ENCODE measurements at places on chromosomes 13 and 19. TPM values are rescaled to one million over a fixed set of nuclear protein-coding genes. Genes with fewer than 3 reads are reported as not detected.
A peak's percentile ranks its signal among the peaks of the same experiment; 100 is the strongest.

- DNase-seq: no peak
- H3K4me3 ChIP-seq: no peak overlapping the region
- peaks cover 35% of the 10 kb centered on the region for H3K4me1 ChIP-seq
- H3K36me3 ChIP-seq: no peaks in the 10 kb centered on the region
These were observed 17.6 kb downstream of the WDFY2 start for GRCh38 chr13:51601601-51602565.

DNA sequence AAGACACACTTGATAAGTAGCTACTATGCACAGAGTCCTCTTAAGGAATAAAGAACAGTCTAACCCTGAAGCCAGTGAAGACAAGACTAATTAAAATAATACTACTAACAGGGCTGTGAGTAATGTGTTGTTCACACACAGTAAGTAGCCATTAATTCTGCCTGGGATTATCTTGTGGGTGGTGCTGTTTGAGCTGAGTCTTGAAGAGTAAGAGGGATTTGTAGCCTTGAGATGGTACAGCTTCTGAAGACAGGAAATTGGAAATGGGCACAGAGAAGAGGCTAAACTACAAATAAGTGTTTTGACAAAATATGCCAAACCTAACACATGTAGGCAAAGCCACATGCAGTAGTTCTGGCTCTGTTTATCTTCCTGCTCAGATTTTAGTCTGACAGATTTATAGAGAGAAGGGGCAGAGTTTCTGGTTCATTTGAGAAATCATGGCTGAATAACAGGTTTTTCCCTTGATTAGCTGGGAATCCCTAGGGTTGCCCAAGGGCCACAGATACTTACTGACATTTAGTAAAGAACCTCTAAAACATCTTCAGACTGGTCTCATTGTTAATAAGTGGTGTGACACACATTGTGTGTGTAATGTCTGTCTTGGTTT, 38.0 kb downstream of the ITGBL1 start:
- no peaks in the 10 kb centered on the region for H3K36me3 ChIP-seq
- H3K27me3 ChIP-seq: no peaks in the 10 kb centered on the region
- no peak overlapping the region for H3K4me3 ChIP-seq
- no peak for DNase-seq
- no peaks in the 10 kb centered on the region for H3K4me1 ChIP-seq

DNA sequence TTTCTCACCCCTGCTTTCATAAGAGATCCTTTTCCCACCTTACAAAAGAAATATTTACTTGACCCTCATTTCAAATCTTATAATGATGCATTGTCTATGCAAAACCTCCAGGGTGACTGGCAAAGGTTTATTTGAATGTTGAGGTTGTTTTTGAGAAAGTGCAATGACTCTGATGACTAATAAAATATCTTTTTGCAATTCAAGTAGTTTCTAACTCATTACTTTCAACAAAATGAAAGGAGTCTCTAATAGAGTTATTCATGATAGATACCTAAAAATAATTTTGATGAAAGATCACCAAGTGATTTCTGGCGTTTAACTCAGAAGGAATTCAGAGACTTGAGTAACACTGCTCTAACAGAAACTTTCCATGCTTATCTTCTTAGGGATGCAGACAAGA, 144.2 kb downstream of the FOXO1 start:
- peaks cover 12% of the 10 kb centered on the region for H3K4me1 ChIP-seq
- H3K27ac ChIP-seq: no peak overlapping the region
- no peaks in the 10 kb centered on the region for H3K36me3 ChIP-seq

GRCh38 chr13:86572115-86572514, 772.9 kb upstream of the SLITRK6 start:
- H3K4me3 ChIP-seq: no peak overlapping the region
- H3K27me3 ChIP-seq: no peaks in the 10 kb centered on the region
- H3K27ac ChIP-seq: no peak overlapping the region
- H3K36me3 ChIP-seq: no peaks in the 10 kb centered on the region
- no peaks in the 10 kb centered on the region for H3K4me1 ChIP-seq

DNA sequence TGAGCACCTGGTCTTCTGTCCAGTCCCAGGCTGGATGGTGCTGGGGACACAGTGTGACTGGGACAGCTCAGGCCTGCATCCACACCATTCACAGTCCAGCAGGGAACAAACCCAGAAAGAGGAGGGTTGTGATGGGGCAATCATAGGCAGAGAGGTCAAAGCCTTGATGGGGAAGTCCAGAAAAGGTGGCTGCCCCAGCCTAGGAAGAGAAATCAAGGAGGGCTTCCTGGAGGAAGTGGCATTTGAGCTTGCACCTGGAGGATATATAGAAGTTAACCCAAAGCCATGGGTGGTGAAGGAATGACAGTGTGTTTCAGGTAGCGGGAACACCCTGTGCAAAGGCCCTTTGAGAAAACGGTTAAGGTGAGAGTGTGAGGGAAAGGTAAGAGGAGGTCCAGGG, 2.6 kb upstream of the PRX start:
- H3K4me3 ChIP-seq: no peak overlapping the region
- no peak for DNase-seq
- H3K4me1 ChIP-seq: no peaks in the 10 kb centered on the region
- no peaks in the 10 kb centered on the region for H3K36me3 ChIP-seq
- no peaks in the 10 kb centered on the region for H3K27me3 ChIP-seq

DNA sequence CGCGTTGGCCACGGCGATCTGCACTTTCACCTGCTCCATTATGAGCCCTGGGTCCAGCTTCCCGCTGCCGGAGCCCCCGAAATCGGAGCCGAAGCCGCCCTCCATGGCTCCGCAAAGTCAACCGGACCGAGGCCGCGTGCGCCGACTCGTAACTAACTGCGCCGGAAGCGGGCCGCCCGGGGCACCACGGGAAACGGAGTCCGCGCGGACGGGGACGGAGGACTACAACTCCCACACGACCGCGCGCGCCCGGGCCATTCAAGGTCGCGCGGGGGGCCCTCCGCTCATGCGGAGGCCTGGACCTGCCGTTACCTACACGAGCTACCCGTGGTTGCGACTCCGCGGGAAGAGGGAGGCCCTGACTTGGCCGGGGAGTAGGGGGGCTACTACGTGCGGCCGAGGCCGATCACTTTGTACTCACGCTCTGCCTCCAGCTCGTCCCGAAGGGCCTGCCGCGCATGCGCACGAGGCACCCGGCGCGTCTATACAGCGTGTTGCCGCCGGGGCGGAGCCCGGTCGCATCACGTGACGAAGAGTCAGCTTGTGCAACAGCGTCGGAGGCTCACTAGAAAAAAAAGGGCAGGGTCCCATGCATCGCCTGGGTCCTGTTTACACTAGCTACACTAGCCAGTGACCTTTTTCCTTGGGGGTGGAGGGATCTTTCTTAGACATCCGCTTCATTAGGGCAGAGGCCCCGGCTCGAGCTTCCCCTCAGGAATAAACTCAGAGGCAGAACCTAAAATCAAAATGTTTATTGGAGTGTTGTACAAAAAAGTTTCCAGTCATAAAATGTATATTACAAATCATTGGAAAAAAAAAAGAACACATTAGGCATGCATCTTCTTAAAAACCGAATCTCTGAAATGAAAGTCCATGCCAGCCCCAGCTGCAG, at the start of gene TIMM13:
Gene TIMM13, minus strand, starts transcription at position 158 of the 892 bp plus-strand sequence. Its CDS starts 53 bp downstream, at position 105.
- peak within 1 kb of the TSS; percentile 81 for H3K4me3 ChIP-seq
- peak within 1 kb of the TSS; percentile 95 for H3K27ac ChIP-seq

DNA sequence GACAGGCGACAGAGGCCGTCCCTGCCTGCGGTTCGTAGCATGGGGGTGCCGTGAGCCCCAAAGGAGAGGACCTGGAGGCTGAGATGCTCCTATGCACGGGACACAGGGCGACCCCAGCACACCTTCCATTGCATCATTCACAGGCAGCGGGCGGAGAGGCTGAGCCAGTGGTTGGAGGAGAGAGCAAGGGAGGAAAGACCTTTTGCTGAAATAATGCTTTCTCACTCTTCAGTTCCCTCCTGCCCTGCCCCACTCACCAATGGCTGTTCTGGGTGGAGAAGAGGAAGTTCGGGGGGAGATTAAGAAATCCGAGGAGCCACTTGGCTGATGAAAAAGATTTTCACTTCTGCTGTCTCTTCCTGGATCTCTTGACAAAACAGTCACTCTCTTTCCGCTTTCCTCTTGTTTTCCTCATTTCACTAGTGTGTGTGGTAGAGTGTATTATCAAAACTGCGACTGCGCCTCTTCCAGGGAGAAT, at the start of gene NLRP12:
Gene NLRP12, minus strand, starts transcription at position 181 of the 478 bp plus-strand sequence. Its CDS starts 140 bp downstream, at position 41.
- DNase-seq: no peak
- no peak within 1 kb of the TSS for H3K27ac ChIP-seq
- H3K4me3 ChIP-seq: no peak within 1 kb of the TSS
- H3K36me3 ChIP-seq: no peaks in the 10 kb centered on the region

DNA sequence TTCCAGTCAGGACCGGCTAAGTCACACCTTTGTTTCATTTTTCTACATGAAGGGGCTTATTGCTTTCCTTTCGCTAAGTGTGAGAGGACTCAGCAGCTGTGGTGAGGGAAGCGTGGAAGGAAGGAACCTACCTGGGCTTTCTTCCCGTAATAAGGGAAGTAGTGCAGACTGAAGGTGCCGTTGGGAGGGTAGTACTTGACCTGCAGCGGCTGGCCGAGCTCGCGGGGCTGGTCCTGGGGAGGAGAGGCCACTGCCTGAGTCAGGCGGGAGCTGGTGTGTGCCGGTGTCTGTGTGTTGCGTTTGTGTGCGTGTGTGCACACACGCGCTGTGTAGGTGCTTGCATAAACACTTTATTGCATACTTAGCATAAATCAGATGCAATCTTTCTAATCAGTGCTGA, 7.7 kb downstream of the ATP4B start:
- H3K27me3 ChIP-seq: no peaks in the 10 kb centered on the region
- no peaks in the 10 kb centered on the region for H3K4me1 ChIP-seq
- H3K4me3 ChIP-seq: no peak overlapping the region
- H3K36me3 ChIP-seq: no peaks in the 10 kb centered on the region
- H3K27ac ChIP-seq: no peak overlapping the region
- DNase-seq: peak; percentile 15

DNA sequence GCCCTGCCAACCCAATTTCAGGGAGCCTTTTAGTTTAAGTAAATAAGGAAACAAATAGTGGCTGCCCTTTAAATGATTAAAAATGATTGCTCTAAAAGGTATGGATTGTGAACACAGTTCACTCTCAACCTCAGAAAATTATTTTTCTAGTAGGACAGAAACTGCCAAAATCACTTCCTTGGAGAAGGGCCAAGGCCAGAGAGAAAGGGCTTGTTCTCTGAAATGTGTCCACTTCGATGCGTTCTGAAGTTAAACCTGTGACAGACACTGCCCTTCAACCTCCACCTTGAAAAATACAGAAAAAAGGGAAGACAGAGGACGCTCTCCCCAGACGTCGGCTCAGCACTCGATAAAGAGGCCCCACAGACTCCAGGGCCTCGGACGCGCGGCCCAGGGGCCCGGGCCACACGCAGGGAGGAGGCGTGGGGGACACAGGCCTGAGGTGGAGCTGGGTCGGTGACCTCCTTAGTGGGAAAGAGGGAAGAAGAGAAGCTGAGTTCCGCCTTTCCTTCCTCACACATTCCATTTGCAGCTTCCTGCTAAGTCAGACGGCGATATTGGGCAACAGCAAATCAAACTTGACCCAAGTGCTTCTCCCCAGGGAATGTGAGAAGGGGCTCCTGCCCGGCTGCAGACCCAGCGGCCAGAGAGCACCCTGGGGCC, 63.6 kb downstream of the RASA3 start:
- no peak overlapping the region for H3K4me3 ChIP-seq
- H3K36me3 ChIP-seq: no peaks in the 10 kb centered on the region
- no peaks in the 10 kb centered on the region for H3K4me1 ChIP-seq

GRCh38 chr19:31109636-31110035, 239.6 kb downstream of the TSHZ3 start:
- no peak overlapping the region for H3K4me3 ChIP-seq
- H3K4me1 ChIP-seq: no peaks in the 10 kb centered on the region
- no peaks in the 10 kb centered on the region for H3K27me3 ChIP-seq

GRCh38 chr19:16614941-16615340, 13.1 kb downstream of the MED26 start:
- H3K4me3 ChIP-seq: no peak overlapping the region
- peaks cover 7% of the 10 kb centered on the region for H3K4me1 ChIP-seq
- no peaks in the 10 kb centered on the region for H3K27me3 ChIP-seq
- H3K27ac ChIP-seq: no peak overlapping the region

- DNase-seq: peak; percentile 48
- H3K36me3 ChIP-seq: peaks cover 5% of the 10 kb centered on the region
- H3K27ac ChIP-seq: peak overlapping the region; percentile 93
- peak overlapping the region; percentile 86 for H3K4me3 ChIP-seq
These were observed 574 bp downstream of the MKNK2 start for GRCh38 chr19:2050349-2050990.

- no peaks in the 10 kb centered on the region for H3K4me1 ChIP-seq
- H3K4me3 ChIP-seq: peak overlapping the region; percentile 43
- H3K27me3 ChIP-seq: no peaks in the 10 kb centered on the region
- no peaks in the 10 kb centered on the region for H3K36me3 ChIP-seq
These were observed 4.2 kb upstream of the ZSCAN4 start for GRCh38 chr19:57664269-57665127.

- no peaks in the 10 kb centered on the region for H3K36me3 ChIP-seq
- no peaks in the 10 kb centered on the region for H3K27me3 ChIP-seq
- no peak for DNase-seq
- no peak overlapping the region for H3K27ac ChIP-seq
- H3K4me3 ChIP-seq: no peak overlapping the region
These were observed 545.2 kb downstream of the IRS2 start for GRCh38 chr13:109241160-109241559.

- no peaks in the 10 kb centered on the region for H3K4me1 ChIP-seq
- no peaks in the 10 kb centered on the region for H3K36me3 ChIP-seq
- H3K4me3 ChIP-seq: no peak overlapping the region
- DNase-seq: no peak
- no peak overlapping the region for H3K27ac ChIP-seq
- no peaks in the 10 kb centered on the region for H3K27me3 ChIP-seq
These were observed 12.4 kb downstream of the NOSIP start for GRCh38 chr19:49567861-49568441.

Gene ZNF816
- total RNA-seq: 3.6 TPM

Gene TMEM38A
- total RNA-seq: 3.5 TPM

Gene RUBCNL
- 0.55 TPM for total RNA-seq

Gene ZNF471
- 2.7 TPM for total RNA-seq

Gene AP1M2
- 34.0 TPM for total RNA-seq

Gene SLC46A3
- 6.5 TPM for total RNA-seq

Gene POLD1
- total RNA-seq: 16.7 TPM

Gene TRAPPC5
- total RNA-seq: 26.7 TPM

All from pancreas (tissue), 10 donors.